Left ventricle myocardium inferior (tissue), 1 donor: ENCODE measurements at places on chromosomes 13 and 19.

- DNase-seq: no peak
Measured at GRCh38 chr13:44151474-44151873, 222.2 kb upstream of the SERP2 start.

DNA sequence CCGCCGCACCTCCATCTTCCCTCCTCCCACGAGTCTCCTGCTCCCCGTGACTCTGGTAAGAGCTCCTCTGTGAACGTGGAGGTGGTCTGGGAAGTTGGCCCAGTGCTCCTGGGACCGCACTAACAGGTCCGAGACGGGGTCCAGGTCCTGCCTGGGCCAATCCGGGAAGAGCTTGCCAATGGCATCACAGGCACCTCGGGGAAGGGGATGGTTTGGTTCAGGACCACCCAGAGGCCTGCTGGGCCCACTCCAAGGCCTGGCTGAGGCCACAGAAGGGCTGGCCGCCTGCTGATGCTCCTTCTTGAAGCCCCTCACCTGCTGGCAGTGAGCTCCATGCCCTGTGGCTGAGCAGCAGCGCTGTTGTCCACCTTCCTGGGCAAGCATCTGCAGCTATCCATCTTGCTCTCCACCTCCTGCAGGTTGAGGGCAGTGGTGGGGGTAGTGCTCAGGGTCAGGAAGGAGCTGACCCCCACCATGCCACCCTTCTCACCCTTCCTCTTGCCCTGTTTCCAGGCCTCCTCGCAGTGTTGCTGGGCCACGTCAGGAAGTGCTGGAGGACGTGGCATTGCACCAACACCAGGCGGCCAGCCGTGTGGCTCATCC lies 41.2 kb upstream of the TPM4 start:
- no peak for DNase-seq

GRCh38 chr13:38073931-38074330 lies 204.4 kb upstream of the TRPC4 start:
- no peak for DNase-seq

GRCh38 chr19:11873762-11874161 lies 13.8 kb upstream of the ZNF69 start:
- no peak for DNase-seq

DNA sequence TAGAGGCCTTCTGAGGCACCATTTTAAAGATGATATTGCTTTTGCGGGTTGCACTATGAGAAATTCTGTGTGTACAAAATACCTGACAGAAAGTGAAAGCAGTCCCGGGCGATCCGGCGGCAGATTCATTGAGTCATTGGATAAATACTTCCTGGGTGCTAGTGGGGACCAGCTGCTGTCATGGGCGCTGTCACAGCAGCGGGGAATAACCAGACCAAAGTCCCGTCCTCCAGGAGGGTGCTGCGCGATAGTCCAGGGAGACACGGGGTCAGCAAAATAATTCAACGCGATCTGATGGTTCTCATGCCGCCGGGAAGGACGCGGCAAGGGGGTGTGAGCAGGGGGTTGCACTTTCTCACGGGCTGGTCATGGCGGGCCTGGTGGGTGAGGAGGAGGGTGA lies 13.5 kb downstream of the ZFR2 start:
- DNase-seq: no peak

DNA sequence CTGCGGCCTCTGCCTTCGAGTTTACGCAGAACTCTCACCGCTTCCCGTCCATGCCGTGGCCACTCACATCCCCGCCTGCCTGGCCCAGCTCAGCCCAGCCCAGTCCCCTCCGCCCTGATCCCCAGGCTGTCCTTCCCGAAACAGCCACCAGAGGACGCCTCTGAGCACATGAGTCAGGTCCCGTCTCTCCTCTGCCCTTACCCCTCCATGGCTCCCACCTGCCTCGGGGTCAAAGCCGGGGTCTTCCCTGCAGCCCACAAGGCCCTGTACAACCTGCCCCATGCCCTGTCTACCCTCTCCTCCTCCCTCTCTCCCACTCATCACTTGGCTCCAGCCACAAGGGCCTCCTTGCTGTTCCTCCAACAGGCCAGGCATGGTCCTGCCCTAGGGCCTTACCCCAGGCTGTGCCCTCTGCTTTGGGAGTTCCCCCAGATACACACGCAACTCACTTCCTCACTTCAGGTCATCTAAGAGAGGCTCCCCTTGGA lies 8.1 kb upstream of the SEMA6B start:
- peak; percentile 69 for DNase-seq

- no peak for DNase-seq
Measured at GRCh38 chr13:83215627-83216026, 666.6 kb downstream of the SLITRK1 start.

- no peak for DNase-seq
Measured at GRCh38 chr19:54201980-54202379, 1.3 kb downstream of the RPS9 start.

GRCh38 chr13:74153316-74153715 lies 19.1 kb upstream of the KLF12 start:
- no peak for DNase-seq

DNA sequence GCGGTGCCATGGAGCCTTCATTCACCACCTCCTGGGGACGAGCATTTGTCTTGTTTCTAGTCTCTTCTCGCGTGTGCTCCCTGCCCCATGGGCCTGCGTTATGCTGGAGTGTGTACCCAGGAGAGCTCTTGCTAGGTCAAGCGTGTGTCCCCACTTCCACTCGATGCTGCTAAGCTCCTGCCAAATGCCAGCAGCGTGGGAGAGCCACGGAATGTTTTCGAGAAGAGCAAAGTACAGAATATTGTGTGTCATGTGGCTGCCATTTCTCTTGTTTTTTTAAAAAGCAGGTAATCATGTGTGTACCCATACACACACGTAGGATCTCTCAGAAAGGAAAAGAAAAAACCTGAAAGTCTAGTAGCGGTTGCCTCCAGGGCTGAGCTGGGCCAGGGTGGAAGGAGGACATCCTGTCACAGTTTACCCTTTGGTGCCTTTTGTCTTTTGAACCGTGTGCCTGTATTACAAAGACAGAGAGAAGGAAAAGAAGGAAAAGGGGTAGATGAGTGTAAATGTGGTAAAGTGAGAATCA lies 28.6 kb downstream of the PAK4 start:
- DNase-seq: no peak

DNA sequence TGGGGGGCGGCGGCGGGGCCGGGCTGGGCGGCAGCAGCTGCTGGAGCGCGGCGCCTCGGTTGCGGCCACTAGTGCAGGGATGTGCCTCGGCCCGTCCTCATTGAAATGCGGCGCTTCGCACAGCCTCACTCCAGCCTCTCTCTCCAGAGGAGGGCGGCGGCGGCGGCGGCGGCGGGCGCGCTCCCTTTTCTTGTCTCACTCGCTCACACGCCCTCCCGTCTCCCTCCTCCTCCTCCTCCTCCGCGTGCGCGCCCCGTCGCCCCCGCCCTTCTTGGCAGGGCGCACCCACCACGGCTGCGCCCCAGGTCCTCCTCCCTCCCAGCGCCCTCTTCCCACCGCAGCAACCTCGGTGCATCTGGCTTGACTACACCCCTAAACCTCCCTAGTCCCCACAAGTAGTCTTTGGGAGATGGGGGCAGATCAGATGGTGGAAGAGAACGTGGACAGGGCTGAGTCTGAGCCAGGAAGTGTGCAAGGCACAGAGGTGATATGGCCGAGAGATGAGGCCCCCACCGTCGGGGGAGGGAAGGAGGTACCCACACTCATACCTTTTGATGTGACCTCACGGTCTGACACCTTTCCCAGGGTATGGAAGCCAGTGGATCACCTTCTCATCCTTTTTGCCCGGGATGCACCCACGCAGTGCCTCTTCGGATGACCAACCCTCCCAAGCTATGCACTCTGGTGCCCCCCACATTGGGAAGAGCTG lies at the start of gene DCLK1:
DCLK1 (minus strand) TSS at position 161 of the 709 bp plus-strand sequence.
- peak; percentile 80 for DNase-seq

DNA sequence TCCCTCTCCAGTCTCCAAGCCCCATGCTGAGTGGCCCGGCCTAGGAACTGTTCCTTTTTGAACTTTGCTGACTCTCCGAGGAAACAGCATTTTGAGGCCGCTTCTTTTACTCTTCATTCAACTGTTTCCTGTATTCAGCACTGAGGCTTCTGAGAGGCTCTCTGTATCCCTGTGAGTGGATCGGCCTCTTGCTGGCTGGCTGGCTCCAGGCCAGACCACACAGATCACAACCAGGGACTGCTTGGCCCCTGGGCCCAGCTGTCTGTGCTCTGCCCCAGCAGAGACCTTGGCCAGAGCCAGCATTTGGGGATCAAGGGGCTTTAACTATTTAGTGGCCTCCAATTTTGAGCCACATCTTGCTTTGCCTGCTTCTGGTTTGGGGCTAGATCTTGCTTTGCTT lies 75.6 kb upstream of the KL start:
- DNase-seq: peak; percentile 27

GRCh38 chr19:34837262-34837661 lies 64.2 kb upstream of the ZNF599 start:
- peak; percentile 74 for DNase-seq

- DNase-seq: no peak
Measured at GRCh38 chr13:107203146-107203847, 635.4 kb upstream of the ARGLU1 start.

- DNase-seq: no peak
Measured at GRCh38 chr13:35700671-35701070, 224.2 kb upstream of the MAB21L1 start.

- DNase-seq: no peak
Measured at GRCh38 chr13:94966422-94966955, 254.1 kb upstream of the SOX21 start.

DNA sequence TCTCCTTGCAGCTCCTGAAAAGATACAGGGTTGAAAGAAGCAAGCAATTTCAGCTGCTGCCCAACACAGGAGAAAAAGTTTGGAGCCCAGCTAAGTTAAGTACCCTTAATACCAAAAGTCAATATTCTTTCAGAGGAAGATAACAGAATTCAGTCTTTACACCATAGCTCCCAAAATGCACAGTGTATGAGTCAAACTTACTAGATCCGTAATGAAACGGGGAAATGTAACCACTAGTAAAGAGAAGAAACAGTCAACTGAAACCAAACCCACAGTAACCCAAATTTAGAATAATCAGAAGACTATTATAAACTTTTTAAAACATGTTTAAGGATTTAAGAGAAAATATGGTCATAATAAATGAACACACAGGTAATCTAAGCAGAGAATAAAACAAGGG lies 45.2 kb downstream of the SUCLA2 start:
- DNase-seq: no peak

- no peak for DNase-seq
Measured at GRCh38 chr13:62556978-62557377, 1141.3 kb upstream of the PCDH20 start.

DNA sequence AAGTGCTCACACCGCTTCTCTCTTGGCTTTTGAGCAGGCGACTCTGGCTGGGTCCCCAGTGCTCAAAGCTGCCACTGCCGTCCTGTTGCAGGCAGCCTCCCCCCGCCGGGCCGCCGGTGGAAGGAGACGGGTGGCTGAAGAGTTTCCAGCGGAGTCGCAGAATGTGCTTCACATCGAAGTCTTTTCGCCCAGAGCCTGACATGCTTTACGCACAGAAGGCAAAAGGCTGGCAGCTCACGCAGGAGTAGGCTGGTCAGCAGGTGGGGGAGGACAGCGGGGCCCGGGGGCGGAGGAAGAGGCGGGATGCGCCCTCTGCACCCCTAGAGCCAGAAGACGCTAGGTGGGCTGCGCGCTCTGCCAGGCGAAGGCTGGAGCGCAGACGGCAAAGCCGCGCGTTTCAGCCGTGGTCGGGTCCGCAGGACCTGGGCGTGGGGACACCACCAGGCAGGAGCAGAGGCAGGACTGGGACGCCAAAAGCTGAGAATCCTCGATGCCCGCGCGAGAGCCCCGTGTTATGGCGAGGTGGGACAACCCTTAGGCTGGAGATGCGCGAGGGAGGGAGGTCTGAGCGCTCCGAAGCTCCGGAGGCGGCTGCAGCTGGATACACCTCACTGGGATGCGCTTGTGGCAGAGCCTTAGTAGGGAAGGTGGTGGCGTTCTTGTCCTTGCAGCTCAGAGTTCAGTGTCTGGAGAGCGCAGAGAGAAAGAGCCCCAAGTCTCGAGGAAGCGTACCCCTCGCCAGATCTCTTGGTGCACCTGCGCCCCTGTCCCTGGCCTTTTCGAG lies at the start of gene ATXN8OS:
ATXN8OS (plus strand) TSS at position 329 of the 784 bp plus-strand sequence.
- DNase-seq: no peak

GRCh38 chr19:52227196-52227940 lies 37.5 kb downstream of the PPP2R1A start:
- DNase-seq: no peak

- DNase-seq: no peak
Measured at GRCh38 chr13:75425216-75426009, 56.6 kb downstream of the TBC1D4 start.

DNA sequence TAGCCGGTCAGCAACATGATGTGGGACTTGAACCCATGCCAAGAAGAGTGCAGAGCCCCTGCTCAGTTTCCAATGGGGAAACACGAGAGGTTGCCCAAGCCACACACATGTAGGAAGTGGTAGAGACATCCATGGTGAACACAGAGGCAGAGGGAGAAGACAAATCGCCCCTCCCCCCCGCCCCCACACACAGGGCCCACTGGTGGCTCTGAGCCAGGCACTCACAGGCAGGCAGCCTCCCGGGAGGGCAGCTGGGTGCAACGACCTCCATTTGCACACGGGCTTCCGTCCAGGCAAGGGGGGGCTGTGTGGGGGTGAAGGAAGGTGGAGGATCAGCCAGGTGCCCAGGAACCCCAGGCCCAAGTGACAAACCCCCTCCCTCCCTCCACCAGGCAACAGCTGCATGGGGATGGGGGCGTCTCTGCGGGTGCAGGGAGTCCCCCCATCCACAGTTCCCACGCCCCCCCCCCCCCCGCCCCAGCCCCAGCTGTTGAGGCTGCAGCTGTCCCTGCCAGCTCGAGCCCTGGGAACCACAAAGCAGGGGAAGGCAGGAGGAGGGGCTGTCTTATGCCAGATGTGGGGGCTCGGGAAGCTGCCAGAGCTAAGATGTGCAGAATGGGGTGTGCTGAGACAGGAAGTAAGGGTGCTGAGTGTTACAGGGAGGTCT lies 3.4 kb downstream of the NOTCH3 start:
- no peak for DNase-seq

DNA sequence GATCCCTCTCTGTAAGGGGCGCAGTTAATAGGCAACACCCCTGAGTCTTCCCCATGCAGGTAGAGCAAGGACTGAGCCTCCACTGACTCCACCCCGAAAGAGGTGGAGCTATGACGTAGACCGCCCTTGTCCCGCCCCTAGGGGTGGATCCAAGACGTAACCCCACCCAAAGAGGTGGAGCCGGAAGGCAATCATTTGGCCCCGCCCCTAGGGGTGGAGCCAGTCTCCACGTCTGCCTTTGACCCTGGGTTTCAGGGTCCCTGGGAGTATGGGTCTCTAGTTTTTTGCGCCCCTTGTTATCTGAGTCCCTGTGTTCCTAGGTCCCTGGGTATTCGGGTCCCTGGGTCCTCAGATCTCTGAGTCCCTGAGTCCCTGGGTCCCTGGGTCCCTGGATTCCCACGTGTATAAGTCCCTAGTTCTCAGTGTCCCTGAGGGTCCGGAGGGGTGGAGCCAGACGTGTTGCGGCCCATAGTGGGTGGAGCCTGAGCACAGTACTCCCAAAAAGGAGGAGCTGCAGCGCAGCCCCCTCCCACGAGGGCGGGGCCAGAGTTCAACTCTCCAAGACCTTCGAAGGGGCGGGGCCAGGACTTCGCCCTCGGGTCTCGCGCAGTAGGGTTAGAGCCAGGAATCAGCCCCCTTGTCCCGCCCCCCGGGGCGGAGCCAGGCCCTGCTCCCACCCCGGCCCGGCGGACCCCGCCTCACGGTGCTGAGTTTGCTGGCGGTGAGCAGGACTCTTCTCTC lies 5.3 kb downstream of the DENND1C start:
- peak; percentile 33 for DNase-seq
